AML-193 (cell line): ENCODE measurements at places on chromosomes 5 and 9.

- DNase-seq: no peak
These were observed 208.6 kb downstream of the TSSK1B start for GRCh38 chr5:113226116-113226736.

GRCh38 chr9:88580961-88581360, 46.0 kb downstream of the NXNL2 start:
- no peak for DNase-seq

DNA sequence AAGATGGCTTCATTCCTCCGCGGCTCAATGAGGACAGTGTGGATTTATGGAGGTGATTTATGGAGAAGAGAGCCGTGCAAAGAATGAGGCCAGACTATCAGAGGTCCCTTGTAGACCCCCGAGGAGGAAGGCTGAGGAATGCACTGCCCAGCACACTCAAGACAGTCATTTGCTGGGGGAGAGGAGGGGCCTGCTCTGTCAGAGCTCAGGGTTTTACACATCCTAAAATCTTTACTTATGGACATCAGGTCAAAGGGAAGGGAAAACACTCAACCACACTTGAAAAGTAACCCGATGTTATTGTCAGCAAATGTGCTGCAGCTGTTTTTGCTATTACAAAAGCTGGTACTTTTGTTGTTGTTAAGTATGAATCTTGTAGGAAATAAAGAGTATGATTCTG, 289.5 kb downstream of the SLIT3 start:
- DNase-seq: no peak

DNA sequence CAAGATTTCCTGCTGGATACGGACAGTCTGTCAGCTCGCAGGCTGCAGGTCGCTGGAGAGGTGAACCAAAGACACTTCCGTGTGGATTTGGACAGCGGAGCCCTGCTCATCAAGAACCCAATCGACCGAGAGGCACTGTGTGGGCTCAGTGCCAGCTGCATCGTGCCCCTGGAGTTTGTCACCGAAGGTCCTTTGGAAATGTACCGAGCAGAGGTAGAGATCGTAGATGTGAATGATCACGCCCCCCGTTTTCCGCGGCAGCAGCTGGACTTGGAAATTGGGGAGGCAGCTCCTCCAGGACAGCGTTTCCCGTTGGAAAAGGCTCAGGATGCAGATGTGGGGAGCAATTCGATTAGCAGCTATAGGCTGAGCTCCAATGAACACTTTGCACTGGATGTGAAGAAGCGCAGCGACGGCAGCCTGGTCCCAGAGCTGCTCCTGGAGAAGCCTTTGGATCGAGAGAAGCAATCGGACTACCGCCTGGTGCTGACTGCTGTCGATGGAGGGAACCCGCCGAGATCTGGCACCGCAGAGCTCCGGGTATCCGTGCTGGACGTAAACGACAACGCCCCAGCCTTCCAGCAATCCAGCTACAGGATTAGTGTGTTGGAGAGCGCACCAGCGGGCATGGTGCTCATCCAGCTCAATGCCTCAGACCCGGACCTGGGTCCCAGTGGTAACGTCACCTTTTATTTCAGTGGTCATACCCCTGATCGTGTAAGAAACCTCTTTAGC, 658 bp downstream of the PCDHGC4 start:
- DNase-seq: no peak

DNA sequence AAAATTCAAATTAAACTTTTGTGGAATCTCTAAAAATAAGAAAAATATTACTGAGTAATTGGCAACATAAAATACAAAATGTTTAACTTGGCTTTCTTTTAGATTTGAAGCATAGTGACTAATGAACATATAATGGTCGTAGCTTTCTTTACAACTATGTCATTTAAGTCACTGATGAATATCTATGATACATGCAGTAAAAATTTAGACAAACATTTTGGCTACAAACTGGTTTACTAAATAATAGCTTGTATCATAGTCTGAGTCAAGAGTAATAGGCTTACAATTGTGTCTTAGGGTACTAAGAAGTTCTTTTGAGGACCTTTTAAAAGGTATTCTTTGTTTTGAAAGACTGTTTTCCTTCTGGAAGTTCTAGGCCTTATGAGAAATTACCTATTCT, 2.0 kb upstream of the APC start:
- no peak for DNase-seq

- no peak for DNase-seq
These were observed 36.5 kb upstream of the NUDT12 start for GRCh38 chr5:103598997-103599566.

GRCh38 chr5:135951807-135952206, 3.0 kb downstream of the LECT2 start:
- no peak for DNase-seq

DNA sequence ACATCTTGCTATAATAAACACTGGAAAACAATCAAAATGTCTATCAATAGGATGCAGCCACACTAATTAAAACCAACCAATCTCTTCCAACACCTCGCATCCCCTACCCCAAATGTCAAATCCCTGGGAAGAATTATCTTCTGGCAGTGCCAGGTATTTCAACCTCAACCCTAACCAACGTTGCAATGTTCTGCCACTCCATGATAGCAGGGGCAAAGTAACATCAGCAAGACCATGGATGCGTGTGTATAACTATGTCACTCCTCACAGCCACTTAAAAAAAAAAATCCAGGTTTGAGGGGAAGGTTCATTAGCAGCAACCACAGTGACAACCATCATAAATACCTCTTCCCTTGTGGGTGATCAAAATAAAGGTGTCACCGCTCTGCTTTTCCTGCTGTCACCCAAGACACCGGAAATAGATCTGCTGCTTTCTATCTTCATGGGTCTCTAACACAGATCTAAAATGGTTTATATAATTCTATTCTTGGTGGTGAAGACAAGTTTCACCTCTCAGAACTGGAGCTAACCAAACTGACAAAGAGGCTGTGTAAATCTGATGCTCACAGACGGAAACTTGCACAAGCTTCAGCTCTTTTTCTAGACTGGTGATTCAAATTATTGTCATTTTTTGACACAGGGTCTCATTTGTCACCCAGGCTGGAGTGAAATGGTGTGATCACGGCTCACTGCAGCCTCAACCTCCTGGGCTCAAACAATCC, 9.9 kb downstream of the HSPA9 start:
- DNase-seq: no peak

DNA sequence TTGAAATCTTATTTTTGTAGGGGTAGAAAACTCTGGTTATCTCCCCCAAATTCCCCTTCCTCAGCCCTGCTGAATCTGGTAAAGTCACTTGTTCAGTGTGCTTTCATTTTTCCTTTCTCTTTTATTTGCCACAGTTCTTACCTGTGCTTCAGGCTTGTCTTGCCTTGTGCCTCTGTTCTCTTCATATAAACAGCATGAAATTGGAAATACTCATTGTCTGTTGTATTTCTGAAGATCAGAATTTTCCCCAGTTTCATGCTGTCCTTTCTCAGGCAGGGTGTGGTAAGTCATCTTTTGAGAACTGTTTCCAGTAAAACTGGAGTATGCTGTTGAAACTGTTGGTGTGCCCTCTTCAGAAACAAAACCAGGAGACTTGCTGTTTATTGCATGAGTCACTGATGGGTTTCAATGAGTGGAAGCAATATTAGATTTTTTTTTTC, 7.0 kb downstream of the PAM start:
- no peak for DNase-seq
